ENCODE measurements at places on chromosomes 11 and 22.

GRCh38 chr11:27501100-27501499 lies 5.5 kb downstream of the LIN7C start:
- DNase-seq, result no peak

DNA sequence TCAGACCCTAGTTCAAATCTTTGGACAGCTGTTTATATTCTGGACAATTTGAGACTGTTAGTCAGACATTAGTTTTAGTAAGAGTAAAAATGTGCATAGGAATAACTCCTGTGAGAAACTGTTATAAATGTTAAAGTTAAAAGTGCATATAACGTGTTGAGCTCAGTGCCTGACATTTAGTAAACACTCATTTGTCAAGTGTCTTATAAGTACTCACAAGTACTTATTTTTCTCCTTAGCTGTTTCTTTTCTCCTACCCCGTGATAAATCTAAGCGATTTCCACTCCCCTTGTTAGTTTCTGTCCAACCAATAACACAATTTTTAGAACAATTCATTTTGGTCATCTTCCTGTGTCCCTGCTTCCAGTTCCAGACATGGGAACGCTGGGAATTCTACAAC lies 59.3 kb downstream of the LRRC4C start:
- DNase-seq, result no peak

DNA sequence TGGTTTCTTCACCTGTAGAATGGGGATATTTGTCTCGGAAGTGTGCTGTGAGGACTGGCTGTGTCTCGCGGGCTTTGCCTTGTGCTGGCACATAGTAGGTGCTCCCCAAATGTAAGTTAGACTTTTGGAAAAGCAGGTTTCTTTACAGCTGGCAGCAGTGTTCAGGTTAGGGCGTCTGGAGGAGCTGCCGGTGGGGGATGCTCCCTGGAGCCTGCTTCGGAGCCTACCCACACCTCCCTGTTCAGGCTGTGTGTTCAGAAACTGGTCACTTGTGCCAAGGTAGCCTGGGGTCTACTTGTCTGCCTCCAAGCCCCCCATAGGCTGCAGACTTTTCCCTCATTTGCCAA lies 60.0 kb downstream of the OTOG start:
- no peak for DNase-seq

- DNase-seq, result no peak
These were observed 442.2 kb upstream of the B3GAT1 start for GRCh38 chr11:134853992-134854991.

DNA sequence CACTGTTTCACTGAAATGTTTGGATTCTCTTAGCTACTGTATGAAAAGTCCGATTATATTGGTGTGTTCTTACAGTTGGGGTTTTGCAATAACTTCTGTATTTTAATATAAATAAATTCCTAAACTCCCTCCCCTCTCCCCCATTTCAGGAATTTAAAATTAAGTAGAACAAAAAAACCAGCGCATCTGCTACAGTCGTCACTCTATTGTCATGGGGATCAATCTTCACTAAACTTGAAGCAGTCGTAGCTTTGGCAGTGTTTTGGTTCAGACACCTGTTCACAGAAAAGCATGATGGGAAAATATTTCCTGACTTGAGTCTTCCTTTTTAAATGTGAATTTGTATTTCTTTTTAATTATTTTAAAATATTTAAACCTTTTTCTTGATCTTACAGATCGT lies 9.4 kb downstream of the PIWIL3 start:
- DNase-seq, result no peak

DNA sequence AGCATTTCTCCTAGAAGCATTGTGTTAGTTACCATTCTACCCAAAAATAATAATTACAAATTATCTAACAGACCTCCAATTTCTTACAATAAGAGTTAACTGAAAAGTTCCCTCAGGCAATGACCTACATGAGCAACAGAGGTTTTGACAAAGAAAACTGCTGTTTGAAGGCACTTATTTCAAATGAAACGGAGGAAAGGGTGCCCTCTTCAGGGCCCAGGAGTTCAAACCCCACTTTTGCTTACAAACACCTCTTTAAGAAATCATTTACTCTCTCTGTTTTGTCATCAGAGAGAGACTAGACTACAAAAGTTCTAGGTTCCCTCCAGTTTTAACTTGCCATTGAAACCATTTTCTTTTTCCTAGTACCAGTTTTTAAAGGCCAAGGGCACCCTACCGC lies 56.7 kb downstream of the AMBRA1 start:
- DNase-seq, result no peak

DNA sequence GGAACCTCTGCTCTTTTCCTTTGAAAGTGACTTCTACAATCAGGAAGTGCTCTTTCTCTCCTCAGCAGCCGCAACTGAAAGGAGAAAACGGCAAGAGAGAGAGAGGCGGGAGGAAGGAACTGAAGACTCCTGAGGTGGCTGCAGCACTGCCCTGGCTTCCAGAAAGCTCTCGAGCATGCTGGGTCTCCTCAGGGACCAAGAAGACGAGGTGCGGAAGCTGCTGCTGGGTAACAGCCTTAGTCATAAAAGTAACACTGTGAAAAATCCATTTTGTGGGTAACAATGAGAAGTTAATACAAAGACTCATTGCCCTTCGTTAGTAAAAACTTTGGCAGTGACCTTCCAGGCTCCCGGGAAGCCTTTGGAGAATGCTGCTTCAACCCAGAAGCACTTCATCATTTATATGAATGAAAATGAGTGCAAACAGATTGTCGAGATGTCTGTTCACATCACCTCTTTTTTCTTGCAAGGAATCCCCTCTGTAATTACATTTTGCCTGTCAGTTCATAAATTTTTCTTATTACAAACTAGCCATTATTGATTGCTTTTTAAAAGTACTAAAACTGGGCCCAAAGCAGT lies 473.4 kb downstream of the SOX6 start:
- DNase-seq, result no peak

- DNase-seq, result no peak
These were observed 171.3 kb downstream of the BRD1 start for GRCh38 chr22:49656291-49656851.

- DNase-seq, result no peak
These were observed 7.2 kb downstream of the RAB36 start for GRCh38 chr22:23152238-23153114.
